NB4 (cell line): ENCODE measurements at places on chromosomes 13 and 19.

- DNase-seq = no peak
Measured at GRCh38 chr13:98930151-98930591, 47.7 kb downstream of the DOCK9 start.

DNA sequence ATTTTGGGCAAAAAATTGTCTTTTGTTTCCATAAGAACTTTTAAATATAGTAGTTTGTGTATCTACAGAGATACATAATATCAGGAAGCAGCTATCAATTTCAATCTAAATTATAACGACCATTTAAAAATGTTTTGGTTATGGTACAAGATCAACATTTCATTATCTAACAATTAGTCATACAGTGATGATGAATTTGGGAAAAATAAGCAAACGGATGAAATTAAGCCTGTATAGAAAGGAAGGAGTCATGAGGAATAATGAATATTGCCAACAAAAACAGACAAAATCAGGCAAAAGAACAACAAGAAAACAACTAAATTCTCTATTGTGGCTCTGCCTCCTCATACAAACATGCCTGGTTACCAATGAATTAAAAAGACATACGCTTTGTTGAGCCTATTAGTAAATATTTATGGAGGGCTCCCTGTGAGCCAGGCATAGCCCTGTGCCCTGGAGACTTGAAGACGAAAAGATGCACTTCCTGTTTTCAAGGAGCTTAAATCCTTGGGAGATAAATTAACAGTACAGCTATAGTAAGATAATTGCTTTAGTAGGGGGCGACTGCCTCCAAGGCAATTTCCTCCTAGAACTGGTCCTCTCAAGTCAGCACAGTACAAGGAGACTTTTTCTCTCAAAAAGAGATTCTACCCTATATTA lies 73.0 kb downstream of the NALCN start:
- no peak for DNase-seq

DNA sequence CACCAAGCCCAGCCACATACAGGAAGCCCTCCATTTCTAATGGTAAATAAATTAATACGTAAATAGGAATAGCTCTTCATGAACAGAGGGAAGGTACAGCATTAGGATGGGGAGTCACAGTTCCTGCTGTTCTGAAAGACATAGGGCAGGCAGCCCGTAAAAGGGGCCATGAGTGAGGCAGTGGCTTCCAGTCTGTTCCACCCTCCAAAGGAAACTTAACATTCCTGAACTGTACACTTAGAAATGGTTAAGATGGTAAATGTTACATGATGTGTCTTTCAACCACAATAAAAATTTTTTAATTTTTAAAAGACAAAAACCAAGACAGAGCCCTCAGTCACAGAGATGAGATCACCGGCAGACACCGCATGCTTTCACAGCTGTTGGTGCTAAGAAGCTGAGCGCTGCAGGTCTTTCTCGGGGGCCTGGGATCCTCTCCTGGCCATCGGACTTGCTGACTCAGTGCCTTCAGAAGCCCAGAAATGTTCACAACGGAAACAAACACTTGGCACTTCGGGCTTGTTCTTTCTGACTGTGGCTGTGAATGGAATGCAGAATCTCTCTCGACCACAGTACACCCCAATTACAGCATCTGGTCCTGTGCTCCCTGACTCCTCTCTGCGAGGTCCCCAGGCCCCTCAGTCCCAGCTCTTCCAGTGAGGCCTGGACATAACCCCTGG lies 36.4 kb downstream of the EPS15L1 start:
- no peak for DNase-seq

DNA sequence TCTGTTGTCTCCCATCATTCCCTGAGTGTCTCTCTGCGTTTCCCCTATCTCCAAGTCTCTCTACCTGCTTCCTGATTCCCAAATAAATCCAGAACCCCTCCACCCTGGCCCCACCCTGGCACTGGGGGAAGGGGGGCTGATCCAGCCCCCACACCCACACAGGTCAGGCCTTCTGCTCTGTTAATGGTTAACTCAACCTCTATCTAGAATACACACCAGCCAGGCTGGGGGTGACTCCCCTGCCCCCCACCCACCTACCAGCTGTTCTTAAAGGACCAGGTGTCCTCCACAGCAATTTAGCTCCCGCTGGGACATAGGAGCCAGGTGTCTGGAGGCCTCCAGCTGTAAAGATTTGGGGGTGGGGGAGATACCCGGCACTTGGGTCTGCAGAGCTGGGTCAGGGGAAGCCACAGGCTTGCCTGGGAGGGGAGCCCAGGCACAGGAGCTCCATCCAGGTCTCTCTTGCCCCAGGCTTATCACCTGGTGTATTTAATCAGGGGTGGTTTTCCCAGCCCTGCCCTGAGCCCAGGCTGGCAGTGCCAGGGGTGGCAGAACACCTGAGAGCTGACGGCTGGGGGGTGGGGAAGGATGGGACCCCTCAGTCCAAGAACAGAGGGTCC lies 3.9 kb downstream of the IRF2BP1 start:
- DNase-seq = no peak

DNA sequence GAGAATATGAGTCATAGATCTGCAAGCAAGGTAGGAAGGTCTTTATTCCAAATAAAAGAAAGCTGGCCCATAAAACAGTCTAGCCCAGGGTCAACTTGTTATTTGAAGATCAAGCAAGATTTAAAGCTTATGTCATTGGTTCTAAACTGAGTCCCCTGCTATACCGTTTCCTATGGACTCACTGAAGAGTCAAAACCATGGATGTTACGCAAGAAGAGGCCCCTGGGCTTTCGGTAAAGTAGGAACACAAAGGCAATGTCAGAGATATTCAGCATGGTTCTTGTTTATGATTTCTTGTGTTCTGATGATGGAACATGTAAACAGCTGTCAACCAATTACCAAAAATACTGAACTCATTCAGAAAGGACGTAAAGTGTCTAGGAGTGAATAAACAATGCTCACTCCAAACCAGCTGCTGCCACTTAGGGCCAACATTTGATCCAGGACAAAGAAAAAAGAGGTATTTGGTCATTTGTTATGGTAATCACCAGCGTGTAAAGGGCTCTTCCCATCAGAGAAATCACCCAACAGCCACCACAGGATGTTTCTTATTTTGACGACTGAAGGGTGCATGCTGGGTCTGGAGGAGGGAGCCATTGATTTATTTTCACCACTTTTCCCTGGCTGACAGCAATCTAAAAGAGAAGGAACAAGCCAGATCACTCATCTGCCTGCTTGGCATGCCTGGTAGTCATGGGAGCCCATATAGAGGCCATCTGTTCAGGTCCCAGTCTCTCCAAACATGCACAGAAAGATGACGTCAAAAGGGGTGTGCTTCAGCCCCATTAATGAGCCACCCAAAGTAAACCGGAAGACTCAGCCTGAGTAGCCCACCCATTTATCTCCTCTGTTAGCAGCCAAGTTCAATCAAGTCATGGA lies 68.3 kb downstream of the FGF14 start:
- DNase-seq = peak; percentile 17

DNA sequence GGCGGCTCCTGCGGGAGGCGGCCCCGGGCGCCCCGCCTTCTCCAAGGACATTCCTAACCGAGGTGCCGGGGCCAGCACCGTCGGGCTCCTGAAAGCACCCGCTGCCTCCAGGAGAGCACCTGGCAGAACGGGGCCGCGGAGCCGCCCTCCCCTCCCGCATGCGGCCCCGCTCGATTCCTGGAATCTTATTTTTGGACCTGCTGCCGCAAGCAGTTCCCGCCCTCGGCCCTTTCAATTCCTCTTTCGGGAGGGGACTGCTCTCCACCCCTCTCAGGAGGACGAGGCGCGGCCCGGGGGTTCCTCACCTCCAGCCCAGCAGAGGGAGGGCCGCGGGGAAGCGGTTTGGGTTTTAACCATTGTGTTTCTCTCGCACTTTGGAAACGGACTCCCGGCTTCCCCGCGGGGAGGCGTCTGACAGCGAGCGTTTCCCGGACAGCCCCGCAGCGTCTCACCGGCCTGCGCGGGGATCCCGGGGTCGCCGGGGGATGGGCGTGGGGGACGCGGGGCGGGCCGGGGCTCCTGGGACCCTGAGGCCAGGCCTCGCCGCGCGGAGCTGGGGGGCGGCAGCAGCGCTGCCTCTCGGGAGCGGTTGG lies 849 bp downstream of the GAS6 start:
- no peak for DNase-seq

DNA sequence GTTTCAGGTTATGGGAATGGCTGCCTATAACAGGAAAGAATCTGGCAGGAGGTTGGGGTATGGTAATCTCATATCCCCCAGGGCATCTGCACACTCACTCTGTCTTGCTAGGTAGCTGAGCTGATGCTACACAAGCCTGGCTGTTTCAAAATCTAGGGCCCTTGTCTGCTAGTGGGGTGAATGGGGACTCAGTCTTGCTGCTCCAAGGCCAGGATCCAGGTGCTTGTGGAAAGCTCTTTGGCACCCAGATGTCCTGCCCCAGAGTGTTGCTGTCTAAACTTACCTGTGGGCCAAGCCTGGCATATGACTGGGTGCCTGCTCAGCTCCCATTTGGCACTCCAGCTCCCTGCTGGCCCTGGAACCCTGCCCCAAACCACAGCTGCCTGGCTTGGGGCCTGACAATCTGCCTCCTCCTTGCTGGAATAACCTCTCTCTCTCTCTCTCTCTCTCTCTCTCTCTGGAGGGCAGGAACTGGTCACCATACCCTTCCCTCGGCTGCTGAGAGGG lies 158.1 kb upstream of the TSC22D1 start:
- no peak for DNase-seq

- no peak for DNase-seq
Measured at GRCh38 chr13:41782086-41782485, 178.8 kb downstream of the VWA8 start.

DNA sequence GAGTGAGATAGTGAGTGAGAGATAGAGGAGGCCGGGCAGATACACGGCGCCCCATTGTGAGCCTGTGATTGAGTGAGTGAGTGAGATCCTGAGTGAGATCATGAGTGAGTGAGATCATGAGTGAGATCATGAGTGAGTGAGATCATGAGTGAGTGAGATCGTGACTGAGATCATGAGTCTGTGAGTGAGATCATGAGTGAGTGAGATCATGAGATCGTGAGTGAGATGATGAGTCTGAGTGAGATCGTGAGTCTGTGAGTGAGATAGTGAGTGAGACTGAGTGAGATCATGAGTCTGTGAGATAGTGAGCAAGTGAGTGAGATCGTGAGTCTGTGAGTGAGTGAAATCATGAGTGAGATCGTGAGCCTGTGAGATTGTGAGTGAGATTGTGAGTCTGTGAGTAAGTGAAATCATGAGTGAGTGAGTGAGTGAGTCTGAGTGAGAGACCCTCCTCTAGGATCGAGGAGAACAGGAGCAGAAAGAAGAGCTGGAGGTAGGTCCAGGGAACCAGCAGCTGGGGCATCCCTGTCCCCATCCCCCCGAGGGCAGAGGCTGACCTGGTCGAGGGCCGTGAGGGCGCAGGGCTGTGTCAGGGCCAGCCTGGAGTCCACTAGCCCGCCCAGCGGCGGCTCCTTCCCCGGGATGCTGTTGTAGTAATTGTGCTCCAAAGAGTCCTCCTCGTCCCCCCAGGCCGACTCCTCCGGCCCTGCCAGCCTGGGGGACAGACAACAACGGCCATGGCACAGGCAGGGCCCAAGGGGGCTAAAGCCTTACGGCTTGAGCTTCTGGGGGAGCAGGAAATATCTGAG lies 25.4 kb upstream of the C2CD4C start:
- no peak for DNase-seq
